ENCODE measurements at places on chromosomes 7 and 10.

DNA sequence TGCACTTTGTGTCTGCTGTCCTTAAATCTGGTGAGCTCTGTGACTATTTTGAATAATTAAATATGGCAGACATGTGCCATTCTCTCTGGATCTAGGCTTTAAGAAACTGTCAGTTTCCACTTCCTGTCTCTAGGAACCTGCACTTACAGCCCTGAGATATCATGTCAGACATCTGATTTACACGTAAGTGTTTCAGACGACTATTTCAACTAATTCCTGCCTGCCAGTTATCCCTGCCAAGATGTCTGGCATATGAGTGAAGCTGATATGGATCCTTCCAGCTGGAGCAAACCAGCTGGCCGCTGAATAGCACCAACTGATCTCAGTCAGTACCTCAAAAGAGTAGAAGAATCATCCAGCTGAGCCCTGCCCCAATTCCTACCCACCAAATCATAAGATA is 362.2 kb upstream of the SMIM30 start:
- no peak for DNase-seq

DNA sequence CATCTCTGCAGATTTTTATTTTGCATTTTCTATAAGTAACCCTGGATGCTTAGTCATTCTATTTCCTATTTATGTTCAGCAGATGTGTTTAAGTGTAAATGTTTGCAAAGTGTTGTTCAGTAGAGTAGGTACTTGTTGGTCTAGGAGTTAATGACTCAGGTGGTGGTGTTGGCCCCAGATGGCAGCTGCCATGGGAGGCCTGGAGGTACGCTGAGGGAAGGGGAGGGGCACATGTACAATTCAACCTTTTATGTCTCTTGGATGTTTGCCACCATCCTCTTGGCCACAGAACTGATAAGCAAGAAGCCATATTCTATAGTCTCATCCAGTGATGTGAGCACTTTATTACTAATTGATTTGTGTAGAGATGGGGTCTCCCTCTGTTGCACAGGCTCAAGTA is 68.1 kb upstream of the SLC39A12 start:
- DNase-seq: no peak

- DNase-seq: peak; percentile 21
Observed at GRCh38 chr10:120381931-120382330, 75.1 kb upstream of the PLPP4 start.

- no peak for DNase-seq
Observed at GRCh38 chr7:88668591-88668990, 90.9 kb upstream of the ZNF804B start.

DNA sequence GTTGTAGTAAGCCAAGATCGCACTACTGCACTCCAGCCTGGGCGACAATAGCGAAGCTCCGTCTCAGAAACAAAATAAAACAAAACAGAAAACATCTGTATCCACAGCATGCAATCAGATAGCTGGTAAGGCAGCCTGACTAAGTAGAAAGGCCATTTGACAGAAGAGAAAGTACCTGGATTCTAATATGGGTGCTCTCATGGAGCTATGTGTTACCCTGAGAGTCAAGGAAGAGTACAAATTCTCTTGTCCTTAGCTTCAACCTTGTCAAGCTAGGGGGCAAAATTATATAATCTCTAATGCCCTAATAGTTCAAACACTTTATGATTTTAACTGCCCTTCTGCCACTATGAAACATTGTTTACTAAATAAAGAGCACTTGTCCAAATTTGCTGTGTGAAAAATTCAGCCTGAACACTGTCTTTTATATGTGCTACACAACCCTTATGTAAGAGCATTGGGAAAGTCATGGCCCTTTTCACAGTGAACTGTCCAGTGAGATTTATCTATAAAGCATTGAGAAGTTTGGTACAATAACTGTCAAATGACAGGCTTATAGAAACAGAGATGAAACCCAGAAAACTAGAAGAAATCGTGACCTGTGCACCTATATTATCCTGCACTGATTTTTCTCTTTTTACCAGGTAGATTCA is 51.2 kb upstream of the PRKG1 start:
- DNase-seq: no peak

- DNase-seq: no peak
Observed at GRCh38 chr10:84493361-84493760, 165.0 kb downstream of the CCSER2 start.

DNA sequence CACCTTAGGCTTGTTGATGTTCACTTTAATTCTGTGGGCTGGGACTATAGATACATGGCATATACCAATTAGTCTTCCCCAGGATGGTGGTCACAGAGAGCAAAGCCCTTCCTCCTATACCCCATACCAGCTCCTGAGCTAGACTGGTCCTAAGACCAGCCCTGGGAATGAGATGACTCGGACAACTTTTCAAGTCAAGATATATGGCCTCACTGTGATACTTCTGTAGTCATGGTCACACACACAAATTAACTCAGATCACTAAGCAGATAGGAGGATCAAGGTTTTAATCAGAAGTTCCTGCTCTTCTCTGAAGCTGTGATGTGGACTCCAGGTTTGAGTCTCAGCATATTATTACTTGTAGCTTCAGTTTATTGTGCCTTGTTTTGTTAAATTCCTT is 53.1 kb downstream of the SLK start:
- no peak for DNase-seq

GRCh38 chr7:134963036-134963435 is 23.3 kb upstream of the AGBL3 start:
- DNase-seq: no peak

- DNase-seq: no peak
Observed at GRCh38 chr7:107408349-107408748, 61.5 kb upstream of the GPR22 start.

- no peak for DNase-seq
Observed at GRCh38 chr10:60801522-60801921, 23.2 kb downstream of the CDK1 start.

DNA sequence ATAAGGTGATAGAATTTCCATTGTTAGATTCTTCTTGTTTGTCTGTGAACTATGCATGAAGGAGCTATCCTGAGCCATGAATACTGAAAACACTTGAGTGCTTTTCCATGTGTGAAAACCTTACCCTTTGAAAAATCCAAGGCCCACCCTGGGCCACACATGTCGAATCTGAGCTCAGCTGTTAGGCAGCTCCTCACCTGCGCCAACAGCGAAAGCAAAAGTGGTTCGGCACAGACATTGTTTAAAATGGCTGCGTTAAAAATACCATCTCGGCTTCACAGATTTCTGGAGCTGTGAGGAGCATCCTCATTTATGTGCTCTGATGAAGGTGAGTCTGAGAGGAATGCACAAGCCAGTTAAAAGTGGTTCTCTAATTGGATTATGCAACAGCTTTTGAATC is 137.7 kb downstream of the NEUROD6 start:
- DNase-seq: no peak

- DNase-seq: peak; percentile 4
Observed at GRCh38 chr10:88728107-88728763, 22.2 kb downstream of the LIPK start.

DNA sequence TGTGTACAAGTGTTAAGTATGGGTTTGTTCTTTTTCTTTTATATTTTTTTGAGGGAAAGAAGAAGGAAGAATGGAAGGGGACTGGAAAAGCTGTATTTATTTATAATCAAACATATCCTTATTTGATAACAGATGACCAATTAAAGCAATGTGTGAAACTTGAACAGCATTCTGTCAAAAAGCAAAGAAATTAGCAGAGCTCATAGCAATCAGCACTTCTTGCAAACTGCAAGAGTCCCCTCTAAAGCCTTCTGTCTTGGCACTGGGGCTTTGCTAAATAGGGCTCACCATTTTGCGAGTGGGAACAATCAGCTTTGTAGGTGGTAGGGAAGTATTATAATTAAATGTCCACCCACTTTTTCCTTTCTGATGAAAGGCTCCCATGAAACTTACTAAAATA is 164.9 kb upstream of the LRRTM3 start:
- no peak for DNase-seq

- no peak for DNase-seq
Observed at GRCh38 chr10:45044290-45044689, 43.6 kb downstream of the ZNF22 start.

- no peak for DNase-seq
Observed at GRCh38 chr10:121854809-121855445, 72.9 kb downstream of the ATE1 start.

DNA sequence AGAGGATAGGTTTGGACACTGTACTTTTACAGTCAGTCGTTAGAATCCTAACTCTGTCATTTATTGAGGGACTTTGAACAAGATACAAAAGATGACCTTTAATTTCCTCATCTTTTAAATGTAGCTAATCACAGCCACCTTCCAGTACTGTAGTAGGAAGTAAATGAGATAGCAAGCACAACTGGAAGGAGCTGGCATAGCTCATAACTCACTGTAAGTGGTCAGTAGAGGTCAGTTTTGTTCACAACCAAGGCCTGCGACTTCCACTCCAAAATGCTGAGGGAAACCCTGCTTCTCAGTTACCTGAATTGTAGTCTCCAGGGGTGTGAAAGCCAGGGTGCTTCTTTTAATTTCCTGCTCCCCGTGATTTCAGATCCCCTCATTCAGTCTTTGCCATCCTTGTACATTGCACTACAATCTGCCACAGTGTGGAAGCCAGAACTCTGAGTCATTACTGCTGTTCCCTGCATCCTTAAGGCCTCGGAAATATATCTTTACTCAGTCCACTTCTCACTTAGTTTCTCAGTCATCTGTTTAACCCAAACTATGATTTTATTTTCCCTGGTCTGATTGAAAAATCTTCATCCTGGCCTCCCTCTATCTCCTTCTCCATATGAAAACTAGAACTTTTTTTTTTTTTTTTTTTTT is 361.2 kb downstream of the NRG3 start:
- no peak for DNase-seq

DNA sequence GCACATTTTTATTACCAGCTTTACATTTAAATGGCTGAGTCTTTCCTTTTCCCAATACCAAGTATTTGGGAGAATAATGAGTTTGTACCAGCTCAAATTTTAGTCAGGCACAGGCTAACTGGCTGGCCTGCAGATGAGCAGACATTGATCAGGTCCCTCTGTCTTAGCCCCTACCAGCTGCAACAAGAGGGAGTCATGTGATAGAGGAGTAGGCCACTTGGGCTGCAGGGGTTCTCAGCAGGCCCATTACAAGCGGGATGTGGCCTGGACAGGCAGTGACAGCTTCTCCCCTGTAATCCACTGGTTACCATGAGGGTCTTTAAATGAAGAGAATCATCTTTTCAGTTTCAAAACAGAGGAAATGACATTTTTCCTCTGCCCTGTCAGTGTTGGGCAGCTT is 283.6 kb downstream of the SUGCT start:
- DNase-seq: no peak

GRCh38 chr7:6725003-6725402 is 18.3 kb upstream of the ZNF12 start:
- DNase-seq: no peak

GRCh38 chr7:152709287-152710152 is 33.6 kb upstream of the XRCC2 start:
- DNase-seq: peak; percentile 3

- DNase-seq: no peak
Observed at GRCh38 chr10:44382131-44382858, 2.6 kb downstream of the CXCL12 start.

DNA sequence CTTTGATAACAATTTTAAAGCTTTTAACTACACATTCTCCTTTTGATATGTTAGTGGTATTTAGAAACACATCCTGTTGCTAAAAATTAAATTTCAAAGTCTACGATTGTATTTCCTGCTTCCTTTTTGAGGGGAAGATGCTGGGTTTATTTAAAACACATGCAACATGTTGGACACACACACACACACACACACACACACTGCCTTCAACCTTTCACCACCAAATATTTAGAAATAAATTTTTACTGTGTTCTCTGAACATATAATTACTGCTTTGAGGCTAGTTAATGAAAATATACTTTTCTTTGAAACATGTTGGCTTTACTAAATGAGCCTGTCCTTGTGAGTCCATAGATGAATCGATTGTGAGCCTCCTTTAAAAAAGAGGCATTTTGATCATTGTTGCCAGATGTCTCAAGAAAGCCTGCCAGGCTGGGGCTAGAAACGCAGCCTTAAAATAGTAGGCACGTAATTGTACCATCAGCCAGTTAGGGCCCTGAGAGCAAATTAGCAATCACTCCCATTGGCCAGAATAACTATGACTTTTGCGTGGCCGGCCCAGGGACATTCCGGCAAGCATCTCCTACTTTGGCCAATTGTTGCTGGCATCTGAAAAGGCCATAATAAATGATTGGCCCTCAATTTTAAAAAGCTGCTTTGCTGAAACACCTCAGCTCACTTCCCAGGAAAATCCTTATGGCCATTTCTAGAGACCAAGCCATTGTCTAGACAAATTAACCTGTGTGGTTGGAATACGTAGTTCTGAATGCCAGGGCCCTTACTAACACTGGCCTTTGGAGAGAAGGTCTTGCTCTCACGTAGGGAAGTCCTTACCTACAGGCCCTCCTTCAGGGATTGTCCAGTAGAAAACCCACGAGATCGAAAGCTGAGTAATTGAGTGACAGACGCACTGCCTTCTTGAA is 9.9 kb upstream of the TEX36 start:
- DNase-seq: peak; percentile 29

- DNase-seq: no peak
Observed at GRCh38 chr7:45646996-45647825, 73.0 kb downstream of the ADCY1 start.

GRCh38 chr10:30828164-30828563 is 198.6 kb upstream of the LYZL2 start:
- DNase-seq: no peak

GRCh38 chr10:132438091-132439024 is 41.4 kb downstream of the PWWP2B start:
- no peak for DNase-seq

DNA sequence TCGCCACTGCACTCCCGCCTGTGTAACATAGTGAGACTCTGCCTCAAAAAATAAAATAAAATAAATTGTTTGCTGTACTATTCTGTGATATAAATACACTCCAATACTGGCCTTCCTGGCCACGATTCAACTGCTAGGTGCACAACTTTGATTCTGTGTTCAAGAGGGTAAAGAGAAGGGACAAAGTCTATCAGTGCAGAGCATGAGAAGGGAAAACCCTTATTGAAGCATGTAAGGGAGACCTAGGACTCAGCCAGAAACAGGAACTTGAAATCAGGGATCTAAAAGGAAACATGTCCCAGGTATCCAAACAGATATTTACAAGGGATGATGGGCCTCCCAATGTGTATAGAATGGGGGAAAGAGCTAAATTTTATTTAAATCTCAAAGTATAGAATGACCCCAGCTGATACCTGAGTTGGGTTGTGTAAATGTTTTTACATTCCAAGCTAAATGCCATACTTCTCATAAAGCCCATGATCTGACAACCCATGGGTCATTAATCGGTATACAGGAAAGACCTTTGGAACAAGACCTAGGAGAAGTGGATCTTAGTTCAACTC is 9.0 kb upstream of the KBTBD2 start:
- no peak for DNase-seq

DNA sequence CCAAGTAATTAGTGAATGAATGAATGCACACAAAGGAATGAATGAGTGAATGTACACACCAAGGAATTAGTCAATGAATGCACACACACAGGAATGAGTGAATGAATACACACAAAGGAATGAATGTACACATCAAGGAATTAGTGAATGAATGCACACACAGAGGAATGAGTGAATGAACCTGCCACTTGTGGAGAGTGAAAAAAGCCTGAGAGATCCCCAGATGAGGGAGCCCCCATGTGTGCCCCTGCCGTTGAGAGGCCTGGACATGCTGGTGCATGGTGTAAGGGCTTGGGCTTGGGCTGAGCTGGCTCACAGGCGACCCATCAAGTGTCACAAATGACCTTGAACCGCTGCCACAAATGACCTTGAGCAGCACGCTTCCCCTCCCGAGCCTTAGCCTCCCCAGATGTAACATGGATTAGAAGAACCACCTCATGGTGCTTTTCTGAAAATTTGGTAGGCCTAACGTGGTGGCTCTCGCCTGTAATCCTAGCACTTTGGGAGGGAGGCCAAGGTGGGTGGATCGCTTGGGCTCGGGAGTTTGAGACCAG is 46.2 kb downstream of the GTF2IRD1 start:
- no peak for DNase-seq

All from fibroblast of skin of scalp (primary cell).